Left cardiac atrium (tissue), 4 donors: ENCODE measurements at places on chromosomes 2 and 18. TPM values are rescaled to one million over a fixed set of nuclear protein-coding genes. Genes with fewer than 3 reads are reported as not detected.

DNA sequence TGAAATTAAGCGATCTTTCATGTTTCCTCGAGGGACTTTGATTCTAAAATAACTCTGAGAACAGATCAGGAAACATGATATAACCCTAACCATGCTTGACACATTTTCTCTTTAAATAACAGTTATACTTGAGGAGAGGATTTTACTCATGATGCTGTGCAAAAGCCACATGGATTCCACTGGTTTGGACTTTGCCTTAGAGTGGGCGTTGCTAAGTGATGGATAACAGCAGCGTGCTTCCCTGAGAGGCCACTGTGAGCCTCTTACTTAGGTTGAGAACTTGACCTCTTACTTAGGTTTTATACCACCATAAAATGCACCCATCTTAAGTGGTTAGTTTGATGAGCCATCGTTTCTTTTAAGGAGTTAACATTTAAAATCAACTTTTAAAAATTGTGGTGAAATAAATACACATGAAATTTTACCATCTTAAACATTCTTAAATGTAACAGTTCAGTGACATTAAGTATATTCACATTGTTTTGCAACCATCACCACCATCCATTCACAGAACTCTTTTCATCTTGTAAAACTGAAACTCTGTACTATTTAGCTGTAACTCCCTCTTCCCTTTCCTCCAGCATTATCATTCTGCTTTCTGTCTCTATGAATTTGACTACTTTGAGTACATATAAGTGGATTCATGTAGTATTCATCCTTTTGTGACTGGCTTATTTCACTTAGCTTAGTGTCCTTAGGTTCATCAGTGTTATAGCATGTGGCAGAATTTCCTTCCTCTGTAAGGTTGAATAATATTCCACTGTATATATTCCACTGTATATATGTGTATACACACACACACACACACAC lies 22.6 kb downstream of the ANXA4 start:
- DNase-seq: no peak

GRCh38 chr2:177964892-177965291 lies 107.7 kb downstream of the PDE11A start:
- DNase-seq: no peak

- DNase-seq: no peak
These were observed 1.1 kb downstream of the HOXD3 start for GRCh38 chr2:176158186-176158591.

DNA sequence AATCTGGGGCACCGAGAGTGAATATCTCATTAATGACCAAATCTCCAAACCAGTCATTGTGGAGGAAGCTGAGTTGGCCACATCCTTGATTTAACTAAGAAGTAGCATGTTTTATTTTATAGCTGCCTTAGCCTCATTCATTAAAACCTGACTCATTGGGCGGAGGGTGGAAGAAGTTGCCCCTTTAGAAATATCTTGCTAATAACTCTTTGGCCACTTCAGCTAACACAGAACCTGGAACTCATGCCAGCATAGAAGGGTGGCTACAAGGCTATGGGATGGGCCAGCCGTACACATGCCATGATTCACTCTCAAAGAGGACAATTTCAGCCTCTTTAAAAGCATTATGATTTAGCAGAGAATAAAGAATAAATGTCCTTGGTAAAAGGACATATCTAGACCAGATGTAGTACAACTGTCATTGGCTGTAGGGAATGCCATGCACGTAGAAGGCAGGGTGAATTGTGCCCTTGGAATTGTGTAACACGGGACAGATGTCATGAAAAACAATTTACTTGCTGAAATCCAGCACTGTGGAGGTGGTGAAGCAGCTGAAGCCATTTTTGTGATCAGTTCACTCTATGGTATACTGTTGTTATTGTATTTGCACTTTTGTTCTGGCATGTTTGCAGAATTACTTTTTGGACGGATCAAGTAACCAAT lies 330.0 kb downstream of the PLCL1 start:
- DNase-seq: no peak

- DNase-seq: no peak
These were observed 103.6 kb downstream of the CDK15 start for GRCh38 chr2:201909961-201910361.

GRCh38 chr2:196234672-196235071 lies 63.3 kb upstream of the STK17B start:
- DNase-seq: no peak

GRCh38 chr2:34475156-34475555 lies 876.1 kb upstream of the FAM98A start:
- no peak for DNase-seq

DNA sequence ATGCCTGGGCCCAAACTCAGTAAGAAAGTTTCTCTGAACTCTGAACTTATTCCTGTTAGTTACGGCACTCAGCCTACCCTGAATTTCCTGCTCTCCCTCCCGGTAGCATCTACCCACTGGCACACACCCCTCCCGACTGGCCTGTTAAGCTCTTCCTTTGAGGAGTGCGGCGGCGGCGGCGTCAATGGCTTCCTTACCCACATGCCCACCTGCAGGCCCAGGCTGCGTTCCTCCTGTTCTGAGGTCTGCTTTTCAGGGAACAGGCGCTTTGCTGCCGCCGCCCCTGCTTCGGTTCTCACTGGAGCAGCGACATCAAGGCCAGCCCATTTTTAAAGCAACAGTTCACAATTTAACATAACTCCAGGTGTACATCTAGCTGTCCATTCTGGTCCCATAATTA lies 432.4 kb downstream of the DCDC2C start:
- no peak for DNase-seq

- DNase-seq: no peak
These were observed 497 bp downstream of the COLEC12 start for GRCh38 chr18:499776-500631.

DNA sequence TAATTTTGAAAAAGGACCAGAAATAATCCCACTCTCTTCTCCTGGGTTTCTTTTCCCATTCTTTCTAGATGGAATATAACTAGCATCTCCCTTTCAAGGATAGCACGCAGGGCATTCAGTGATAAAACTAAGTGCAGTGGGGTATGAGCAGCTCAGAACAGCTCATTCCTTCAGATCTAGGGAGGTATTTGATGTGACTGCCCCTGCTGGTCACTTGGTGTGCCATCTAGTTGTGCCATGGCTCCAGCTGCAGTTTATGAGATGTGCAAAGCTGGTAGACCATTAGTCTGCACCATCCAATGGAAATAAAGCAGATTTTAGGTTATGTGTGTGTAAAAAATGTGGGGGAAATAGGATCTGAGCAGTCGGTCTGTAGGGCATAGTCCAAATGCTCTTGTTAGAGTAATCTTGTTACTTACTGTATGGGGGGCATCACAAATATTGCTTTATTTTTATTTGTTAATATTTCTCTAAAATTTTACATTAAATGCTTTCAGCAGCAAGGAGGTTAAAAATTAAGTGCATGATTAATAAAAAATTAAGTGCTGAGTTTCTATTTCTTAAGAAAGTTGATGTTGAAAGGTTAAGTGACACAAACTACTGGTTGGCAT lies 38.9 kb downstream of the CTAGE1 start:
- DNase-seq: peak; percentile 40

DNA sequence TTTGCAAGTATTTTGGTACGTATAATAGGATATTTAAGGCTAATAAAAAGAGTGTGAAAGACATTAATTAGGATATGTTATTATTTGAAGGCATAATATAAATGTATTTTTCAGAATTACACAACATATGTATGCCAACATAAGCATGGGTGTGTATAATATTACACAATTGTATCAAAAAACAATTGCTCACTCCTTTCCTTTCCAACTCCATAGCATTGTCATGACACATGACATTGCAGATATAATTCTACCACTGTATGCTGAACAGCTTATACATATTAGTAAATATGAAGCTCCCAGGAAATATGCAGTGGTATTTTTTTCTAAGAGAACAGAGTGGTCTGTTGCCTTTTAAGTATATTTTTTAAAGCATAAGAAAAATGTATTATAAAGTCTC lies 593.1 kb downstream of the TMX3 start:
- DNase-seq: no peak

GRCh38 chr2:40033781-40034180 lies 254.7 kb upstream of the THUMPD2 start:
- no peak for DNase-seq

- no peak for DNase-seq
These were observed 317.4 kb downstream of the EN1 start for GRCh38 chr2:118529908-118530599.

DNA sequence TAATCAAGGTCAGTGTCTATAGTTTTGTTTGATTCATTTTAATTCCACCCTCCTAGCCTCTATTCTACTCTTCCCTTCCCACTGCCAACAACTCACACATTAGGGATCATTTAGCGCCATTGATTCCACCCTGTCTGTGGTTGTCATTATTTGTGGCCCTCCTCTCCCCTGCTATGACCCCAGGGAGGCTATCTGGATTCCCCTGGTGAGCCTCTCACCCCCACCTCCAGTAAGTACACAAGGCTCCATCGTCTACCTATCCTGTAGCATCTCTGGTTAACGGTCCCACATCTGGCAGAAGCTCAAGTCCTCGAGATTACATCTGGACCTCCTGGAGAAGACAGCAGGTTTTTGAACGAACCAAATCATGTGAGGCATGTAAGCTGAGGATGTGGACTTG lies 27.4 kb downstream of the UPP2 start:
- no peak for DNase-seq

DNA sequence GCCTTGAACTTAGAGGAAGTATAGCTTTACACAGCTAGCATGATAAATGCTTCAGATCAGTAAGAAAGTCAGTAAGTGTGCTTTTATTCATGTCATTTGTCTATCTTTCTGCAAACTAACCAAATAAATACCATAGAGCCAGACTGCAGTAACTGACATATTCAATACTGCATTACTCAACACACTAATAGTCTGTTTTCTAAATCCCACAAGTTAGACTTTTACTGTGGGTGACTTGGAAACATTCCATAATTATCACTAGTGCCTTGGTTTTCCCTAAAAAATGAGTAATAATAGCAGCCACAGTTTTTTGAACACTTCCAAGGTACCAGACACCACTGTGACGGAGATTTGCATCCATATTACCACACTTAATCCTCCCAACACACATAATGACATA lies 33.0 kb downstream of the ACVR1 start:
- no peak for DNase-seq

DNA sequence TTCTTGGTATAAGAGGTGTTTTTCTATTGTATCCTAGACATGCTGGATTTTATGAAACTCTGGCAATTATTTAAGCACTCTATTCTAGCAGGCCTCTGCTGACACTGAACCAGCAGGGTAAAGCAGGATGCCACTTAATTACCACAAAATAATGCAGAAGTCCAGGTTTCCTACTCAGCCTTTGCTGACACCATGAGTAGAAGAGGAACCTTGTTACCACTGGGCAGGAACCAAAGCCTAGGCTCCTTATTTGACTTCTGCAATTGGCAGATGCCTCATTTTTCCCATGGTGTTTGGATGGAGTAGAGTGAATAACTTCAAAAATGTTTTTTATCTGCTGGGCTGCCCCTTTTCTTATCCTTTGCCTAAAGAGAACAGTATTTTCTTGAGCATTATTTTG lies 60.8 kb downstream of the THNSL2 start:
- no peak for DNase-seq

SLC38A11 gene
- 0.42 TPM for total RNA-seq

GAREM2 gene
- total RNA-seq: 4.2 TPM

CKAP2L gene
- total RNA-seq: 0.05 TPM

B3GNT7 gene
- 8.0 TPM for total RNA-seq

SLC30A3 gene
- total RNA-seq: 5.7 TPM
